Right cardiac atrium (tissue), 5 donors: ENCODE measurements at places on chromosomes 7 and 10. TPM values are rescaled to one million over a fixed set of nuclear protein-coding genes. Genes with fewer than 3 reads are reported as not detected.

Gene COL13A1
- polyA plus RNA-seq: 6.8 TPM

Gene NPFFR1
- polyA plus RNA-seq: 0.02 TPM

Gene PNLIPRP1
- polyA plus RNA-seq: 0.07 TPM

Gene ST8SIA6
- 1.7 TPM for polyA plus RNA-seq

Gene ZNF107
- 1.3 TPM for polyA plus RNA-seq

Gene UFSP1
- polyA plus RNA-seq: 3.6 TPM

Gene GPAM
- 15.8 TPM for polyA plus RNA-seq

Gene ZNF804B
- polyA plus RNA-seq: 0.02 TPM

Gene MACC1
- polyA plus RNA-seq: under 0.01 TPM

Gene PVRIG
- polyA plus RNA-seq: 0.07 TPM

Gene KIF20B
- 0.81 TPM for polyA plus RNA-seq

Gene AKR1C1
- polyA plus RNA-seq: 99.1 TPM

Gene SGMS1
- 12.0 TPM for polyA plus RNA-seq

Gene CCDC7
- 0.91 TPM for polyA plus RNA-seq

Gene IGFBP3
- polyA plus RNA-seq: 117 TPM

Gene CTAGE8
- 0.23 TPM for polyA plus RNA-seq

Gene PTPRE
- 6.7 TPM for polyA plus RNA-seq

Gene SRRM3
- 52.8 TPM for polyA plus RNA-seq

Gene ZNRF2
- polyA plus RNA-seq: 2.5 TPM

Gene C10orf71
- 27.8 TPM for polyA plus RNA-seq

Gene MYOZ1
- polyA plus RNA-seq: 72.6 TPM

Gene AGMO
- polyA plus RNA-seq: 0.29 TPM

Gene KIF11
- polyA plus RNA-seq: 0.38 TPM

Gene PLEKHS1
- not detected for polyA plus RNA-seq

Gene MKX
- polyA plus RNA-seq: 0.18 TPM

Gene OPALIN
- not detected for polyA plus RNA-seq

Gene C10orf53
- polyA plus RNA-seq: not detected

Gene ADRA2A
- polyA plus RNA-seq: 0.86 TPM

Gene SSC4D
- polyA plus RNA-seq: 2.1 TPM

Gene PDZD7
- 0.41 TPM for polyA plus RNA-seq

Gene SLC16A9
- 0.48 TPM for polyA plus RNA-seq
